ENCODE measurements at places on chromosomes 2 and 18. TPM values are rescaled to one million over a fixed set of nuclear protein-coding genes. Genes with fewer than 3 reads are reported as not detected.

The CAPN14 gene
- not detected for total RNA-seq

The CHRNA1 gene
- total RNA-seq, result 0.66 TPM

The KHK gene
- total RNA-seq, result 0.22 TPM

The CAVIN2 gene
- 18.6 TPM for total RNA-seq

The SERPINB13 gene
- total RNA-seq, result not detected

The TSPYL6 gene
- total RNA-seq, result not detected

The EVX2 gene
- total RNA-seq, result not detected

The ETAA1 gene
- total RNA-seq, result 19.8 TPM

The C1GALT1C1L gene
- total RNA-seq, result 0.29 TPM

The CREB1 gene
- total RNA-seq, result 27.8 TPM

The CCDC141 gene
- total RNA-seq, result not detected

The TMEM200C gene
- total RNA-seq, result not detected

The KCNJ3 gene
- not detected for total RNA-seq

The SPC25 gene
- total RNA-seq, result 7.6 TPM

The HOXD9 gene
- total RNA-seq, result 1.7 TPM

The RAB6D gene
- total RNA-seq, result not detected

The GPR148 gene
- not detected for total RNA-seq

The GPR45 gene
- total RNA-seq, result 0.22 TPM

The SEMA4C gene
- 43.1 TPM for total RNA-seq

The DLGAP1 gene
- total RNA-seq, result 3.1 TPM

The IAH1 gene
- 54.5 TPM for total RNA-seq

The EPAS1 gene
- total RNA-seq, result 649 TPM

The ALK gene
- not detected for total RNA-seq

The HDLBP gene
- total RNA-seq, result 844 TPM

The C18orf54 gene
- total RNA-seq, result 0.66 TPM

The MSTN gene
- not detected for total RNA-seq

The RFX8 gene
- 3.1 TPM for total RNA-seq

The SERPINB12 gene
- total RNA-seq, result not detected

The TOGARAM2 gene
- under 0.01 TPM for total RNA-seq

The STPG4 gene
- 1.6 TPM for total RNA-seq

The QPCT gene
- total RNA-seq, result 11.2 TPM

The SPATS2L gene
- 64.3 TPM for total RNA-seq

The CD302 gene
- 4.2 TPM for total RNA-seq
